ENCODE measurements at places on chromosomes 6 and 20.
A peak's percentile ranks its signal among the peaks of the same experiment; 100 is the strongest.

DNA sequence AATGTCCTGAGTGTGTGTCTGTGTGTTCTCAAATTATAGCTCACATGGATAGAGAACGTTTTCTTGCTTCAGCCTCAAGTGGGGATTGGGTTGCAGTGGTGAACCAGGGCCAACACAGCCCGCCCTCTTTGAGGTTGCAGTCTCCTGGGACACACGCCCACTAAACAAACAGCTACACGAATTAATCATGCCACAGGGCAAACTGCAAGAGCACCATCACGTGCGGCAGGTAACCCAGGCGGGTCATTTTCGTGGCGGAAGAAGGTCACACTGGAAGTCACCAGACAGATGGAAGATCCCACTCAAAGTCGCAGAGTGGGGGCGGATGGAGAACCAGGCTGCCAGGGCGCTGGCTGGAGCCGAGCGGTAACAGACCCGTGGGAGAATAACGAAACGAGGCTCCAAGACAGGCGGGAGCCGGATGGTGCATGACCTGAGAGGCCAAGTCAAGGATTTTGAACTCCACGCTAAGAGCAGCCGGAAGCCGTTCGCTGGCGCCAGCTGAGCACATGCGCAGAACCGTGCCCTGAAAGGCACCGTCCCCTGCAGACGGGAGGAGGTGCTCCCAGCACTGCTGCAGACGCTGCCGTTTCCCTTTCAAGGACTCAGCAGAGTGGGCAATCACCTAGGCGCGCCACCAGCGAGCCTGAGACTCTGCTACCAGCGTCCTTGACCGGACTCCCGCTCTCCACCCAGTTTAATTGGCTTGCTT is 10.7 kb downstream of the DLL1 start:
- DNase-seq, result no peak

- DNase-seq, result no peak
These were observed 1.0 kb downstream of the MRPS26 start for GRCh38 chr20:3046677-3047462.

DNA sequence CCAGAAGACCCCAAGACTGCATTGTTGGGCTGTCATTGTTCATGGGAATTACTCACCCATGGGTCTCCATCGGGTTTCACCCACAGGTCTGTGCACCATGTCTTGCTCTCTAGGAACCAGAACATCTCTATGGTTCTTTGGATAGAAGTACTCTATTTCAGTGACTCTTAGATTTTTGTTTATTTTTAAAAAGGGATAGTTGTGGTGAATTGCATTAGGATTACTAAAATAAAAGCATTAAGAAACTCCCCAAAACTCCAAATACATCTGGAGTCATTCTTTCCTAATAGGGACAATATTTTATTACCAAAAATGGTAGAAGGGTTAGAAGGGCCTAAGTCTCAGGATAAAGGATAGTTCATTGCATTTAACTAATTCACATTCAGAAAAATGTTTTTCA is 166.9 kb upstream of the TNFAIP3 start:
- no peak for DNase-seq

GRCh38 chr6:28719275-28719940 is 193.7 kb downstream of the GPX5 start:
- DNase-seq, result no peak

DNA sequence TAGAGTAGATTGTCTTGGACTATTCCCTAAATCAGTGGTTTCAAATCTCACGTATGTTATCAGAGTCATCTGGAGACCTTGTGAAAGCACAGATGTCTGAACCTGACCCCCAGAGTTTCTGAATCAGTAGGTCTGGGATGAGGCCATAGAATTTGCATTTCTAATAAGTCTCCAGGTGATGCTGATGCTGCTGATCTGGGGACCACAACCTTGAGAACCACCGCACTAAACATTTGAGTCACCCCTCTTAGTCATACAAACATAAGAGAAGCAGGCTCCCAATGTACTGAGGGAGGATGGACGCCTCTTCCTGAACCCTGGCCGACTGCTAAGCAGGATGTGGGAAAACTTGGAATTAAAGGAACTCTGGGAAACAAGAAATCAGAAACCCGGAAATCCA is 187.8 kb upstream of the PRDM1 start:
- DNase-seq, result no peak

DNA sequence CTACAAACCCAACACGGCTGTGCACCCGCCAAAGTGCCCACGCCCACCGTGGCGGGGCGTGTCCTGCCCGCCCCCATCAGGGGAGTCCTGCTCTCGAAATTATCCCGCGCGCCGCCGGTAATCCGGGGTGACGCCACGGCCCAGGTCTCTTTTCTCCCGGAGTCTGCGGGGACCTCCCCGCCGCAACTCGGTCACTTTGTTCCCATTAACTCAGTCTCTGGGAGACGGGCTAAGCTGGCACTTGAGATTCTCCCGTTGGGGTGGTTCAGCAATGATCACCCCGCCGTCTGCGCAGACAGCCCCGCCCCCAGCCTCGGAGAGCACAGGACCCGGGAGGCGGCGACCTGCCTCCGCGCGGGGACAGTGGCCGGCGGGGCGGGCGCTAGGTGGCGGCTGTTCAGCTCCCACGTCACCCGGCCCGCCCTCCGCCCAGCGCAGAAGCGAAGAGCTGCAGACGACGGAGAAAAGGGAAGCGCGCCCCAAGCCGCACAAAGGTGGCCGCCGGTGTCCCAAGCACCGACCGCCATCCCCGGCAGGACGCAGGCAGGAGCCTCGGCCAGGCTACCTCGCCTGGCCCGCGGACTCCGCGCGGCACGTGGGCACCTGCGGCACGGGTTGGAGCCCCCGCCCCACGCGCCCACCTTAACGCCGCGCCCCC is 31.5 kb downstream of the SF3B5 start:
- DNase-seq, result peak; percentile 27

- no peak for DNase-seq
These were observed 232.6 kb downstream of the TMEM242 start for GRCh38 chr6:157090736-157091135.

DNA sequence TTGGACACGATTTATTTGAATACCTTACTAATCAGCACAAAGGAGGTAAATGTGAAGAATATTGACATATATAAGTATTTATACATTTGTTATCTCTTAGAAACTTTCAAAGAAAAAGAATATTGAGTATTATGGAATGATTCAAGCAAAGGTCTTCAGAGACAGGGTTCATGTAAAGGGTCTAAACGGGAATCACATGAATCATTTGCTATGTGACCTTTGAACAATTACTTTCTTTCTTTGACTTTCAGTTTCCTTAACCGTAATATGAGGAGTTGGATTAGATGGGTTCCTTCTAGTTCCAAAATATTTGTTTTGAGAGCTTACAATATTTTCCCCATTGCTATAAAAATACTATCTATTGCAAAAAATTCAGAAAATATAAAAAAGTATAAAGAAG is 14.3 kb downstream of the ENPP1 start:
- no peak for DNase-seq

DNA sequence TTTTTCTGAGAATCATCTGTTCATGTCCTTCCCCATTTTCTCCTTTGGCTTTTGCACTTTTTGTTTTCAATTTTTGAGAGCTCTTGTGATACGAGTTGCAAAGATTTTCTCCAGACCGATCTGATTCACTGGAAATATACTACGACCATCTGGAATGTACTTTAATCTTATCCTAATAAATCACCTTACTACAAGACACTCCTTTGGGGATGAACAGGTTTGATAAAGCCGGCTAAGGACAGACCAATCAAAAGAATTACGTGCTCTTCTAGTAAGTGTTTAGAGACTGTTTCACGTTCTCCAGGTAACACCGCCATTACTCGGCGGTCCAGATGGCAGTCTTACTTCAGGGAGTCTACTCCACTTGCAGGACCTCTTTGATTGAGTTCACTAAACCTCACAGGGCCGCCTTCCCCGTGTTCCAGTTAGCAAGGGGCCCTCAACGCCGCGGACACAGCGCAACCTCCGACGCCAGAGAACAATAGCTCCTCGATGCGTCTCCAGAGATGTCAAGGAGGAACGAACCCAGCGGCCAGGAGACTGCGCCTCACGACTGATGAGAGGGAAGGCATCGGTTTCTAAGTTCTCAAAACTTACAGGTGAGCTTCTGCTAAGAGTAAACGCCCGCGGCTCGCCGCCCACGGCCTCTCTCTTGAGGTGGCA is 920 bp upstream of the WTAP start:
- no peak for DNase-seq

- no peak for DNase-seq
These were observed 26.3 kb downstream of the METTL24 start for GRCh38 chr6:110331816-110332215.

DNA sequence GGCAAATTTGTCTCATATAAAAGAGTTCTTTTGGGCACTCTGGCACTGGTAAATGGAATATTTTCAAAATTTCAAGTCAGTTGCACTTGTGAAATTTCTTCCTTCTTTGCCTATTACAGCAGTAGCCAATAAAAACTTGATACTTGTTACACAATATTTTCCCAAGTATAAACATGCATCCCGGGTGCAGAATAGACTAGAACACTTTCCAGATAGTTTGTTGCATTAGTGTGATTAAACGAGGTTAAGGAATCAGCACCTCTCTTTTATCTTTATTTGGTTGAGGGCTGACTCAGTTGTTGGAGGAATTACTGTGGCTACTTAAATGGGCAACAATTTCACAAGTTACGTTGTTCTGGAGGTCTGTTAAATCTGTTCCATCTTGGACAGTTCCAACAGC is 467.5 kb downstream of the CDKAL1 start:
- DNase-seq, result no peak

- DNase-seq, result no peak
These were observed 78.4 kb upstream of the SLC22A23 start for GRCh38 chr6:3535033-3535775.

DNA sequence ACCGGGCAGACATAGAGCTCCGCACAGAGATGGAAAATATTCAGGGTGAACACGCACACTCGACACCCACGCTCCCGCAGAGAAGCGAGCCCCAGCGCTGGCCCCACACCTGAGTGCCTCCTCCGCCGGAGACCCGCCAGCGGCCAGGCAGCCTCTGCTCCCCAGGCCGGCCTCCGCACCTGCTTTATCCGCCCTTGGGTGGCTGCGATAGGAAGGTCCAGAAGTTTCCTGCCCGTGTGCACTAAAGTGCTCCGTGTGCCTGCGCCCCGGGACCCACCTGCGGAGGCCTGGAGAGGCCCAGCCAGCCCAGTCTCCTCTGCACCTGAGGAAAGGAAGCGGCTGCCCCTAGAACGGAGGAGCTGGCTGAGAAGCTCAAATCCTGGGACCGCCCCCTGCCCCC is 10.8 kb upstream of the FOXC1 start:
- no peak for DNase-seq

- no peak for DNase-seq
These were observed 171.7 kb downstream of the HIVEP2 start for GRCh38 chr6:142773324-142773723.

GRCh38 chr20:4084721-4085120 is 69.4 kb upstream of the RNF24 start:
- DNase-seq, result no peak

DNA sequence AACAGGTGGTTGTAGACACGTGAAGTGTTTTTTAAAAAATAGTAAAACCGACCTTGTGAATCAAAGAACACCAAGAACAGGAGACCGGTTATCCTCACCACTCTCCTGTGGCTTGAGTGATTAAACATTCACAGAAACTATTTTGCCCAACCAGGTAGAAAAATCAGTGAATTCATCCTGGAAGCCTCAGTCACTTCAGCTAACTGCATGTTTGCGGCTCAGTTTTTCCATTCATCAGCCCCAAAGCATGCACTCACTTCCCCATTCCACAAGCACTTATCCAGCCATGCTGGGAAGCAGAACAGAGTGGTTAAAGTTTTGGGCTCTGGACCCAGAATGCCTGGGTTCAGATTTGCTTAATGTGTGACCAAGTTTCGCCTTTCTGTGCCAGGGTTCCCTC is 2.4 kb downstream of the LRRN4 start:
- DNase-seq, result no peak

DNA sequence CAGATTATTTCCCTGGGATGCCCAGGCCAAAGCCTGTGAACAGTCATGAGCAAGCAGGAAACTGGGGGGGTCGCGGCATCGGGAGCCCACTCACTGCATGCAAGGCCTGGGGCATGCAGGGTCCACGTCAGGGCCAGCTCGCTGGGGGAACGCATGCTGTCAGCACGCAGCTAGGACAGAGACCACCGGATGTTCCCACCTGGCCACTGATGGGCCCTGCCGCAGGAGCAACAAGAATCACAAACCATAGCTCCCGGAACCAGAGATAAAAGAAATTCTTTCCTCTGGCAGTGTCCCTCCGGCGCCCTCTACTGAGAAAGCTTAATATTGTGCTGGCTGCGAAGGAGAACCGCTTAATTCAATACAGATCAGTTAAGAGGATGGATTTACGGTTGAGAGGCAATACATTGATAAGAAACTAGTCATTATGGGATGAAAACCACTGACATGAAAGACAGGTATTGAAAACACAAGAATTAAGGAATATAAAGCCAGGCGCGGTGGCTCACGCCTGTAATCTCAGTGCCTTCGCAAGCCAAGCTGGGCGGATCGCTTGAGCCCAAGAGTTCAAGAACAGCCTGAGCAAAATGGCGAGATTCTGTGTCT is 32.6 kb downstream of the C6orf15 start:
- no peak for DNase-seq

DNA sequence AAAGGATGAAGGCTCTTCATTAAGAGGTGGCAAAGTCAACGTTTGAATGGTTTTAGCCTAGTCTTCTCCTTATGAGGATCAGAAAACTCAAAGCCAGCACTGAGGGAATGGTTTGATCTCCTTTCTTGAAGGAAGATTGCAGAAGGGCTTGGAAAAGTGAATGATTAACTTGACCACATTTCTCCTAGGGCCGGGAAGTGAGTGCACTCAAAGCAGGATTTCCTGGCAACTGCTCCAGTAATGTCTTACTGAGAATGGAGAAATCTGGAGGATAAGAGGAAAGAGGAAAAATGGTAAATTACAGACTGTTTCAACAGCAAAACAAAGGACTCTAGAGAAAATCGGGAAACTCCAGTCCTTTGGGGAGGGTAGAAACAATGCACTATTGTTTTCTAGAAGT is 189.0 kb upstream of the FOXA2 start:
- DNase-seq, result no peak

- no peak for DNase-seq
These were observed at the start of gene TIAM2 for GRCh38 chr6:154995254-154996015. Gene TIAM2, plus strand, starts transcription at chr6:154995315. Its CDS starts 133,909 bp downstream, at chr6:155129224.

DNA sequence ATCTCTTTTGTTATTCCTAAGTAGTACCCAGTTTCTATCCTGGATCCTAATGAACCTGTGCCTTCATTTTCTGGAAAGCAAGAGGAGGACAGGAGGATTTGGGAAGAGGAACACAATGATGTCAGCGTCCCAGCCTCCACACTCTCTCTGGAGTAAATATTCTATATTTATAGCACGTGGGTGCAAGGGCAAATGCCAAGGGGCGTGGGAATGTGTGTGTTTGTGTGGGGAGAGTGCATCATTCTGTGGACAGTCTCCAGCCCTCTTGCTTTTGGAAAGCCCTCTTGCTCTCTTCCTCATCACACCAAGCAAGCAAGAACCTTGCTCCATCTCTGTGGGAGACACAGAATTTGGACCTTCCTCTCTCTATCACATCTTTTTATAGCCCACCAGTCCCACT is 103.2 kb upstream of the EMILIN3 start:
- DNase-seq, result no peak

Measured in C1 segment of cervical spinal cord (tissue), 14 donors.